Natural killer cell treated with Interleukin-12 subunit alpha and Interleukin-12 subunit beta and Interleukin-15 and Interleukin-18, amount 100 ng/mL, for 72 hours (primary cell): ENCODE measurements at places on chromosomes 12 and 14.

DNA sequence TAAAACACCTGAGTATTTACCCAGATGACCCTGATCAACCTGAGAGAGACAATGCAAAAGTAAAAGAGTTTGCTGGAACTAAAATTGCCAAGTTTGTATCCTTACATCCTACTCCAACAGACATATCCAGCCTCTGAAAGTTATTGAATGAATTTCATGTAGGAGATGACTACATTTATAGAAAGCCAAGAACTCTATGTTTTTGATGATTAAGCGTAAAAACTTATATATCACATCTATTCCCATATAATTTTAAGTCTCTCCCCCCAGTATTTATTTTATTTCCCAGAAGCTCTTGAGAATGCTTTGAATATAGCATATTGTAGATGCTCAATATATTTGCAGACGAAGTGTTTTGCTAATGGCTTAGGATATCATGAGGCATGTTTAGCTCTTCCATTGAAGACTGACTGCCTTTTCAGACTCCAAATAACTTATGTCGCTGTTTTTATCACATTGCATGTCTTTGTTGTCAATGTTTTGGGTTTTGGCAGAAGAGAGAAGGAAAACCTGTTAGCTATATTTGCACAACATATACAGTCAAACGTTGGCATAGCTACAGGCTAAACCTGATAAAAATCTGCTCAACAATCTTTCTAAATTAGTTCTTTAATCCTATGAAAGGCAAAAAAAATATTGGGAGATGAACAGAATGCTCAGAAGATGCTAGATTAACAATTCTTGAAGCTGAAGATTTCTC, 213.6 kb downstream of the DIO2 start:
- DNase-seq: no peak

DNA sequence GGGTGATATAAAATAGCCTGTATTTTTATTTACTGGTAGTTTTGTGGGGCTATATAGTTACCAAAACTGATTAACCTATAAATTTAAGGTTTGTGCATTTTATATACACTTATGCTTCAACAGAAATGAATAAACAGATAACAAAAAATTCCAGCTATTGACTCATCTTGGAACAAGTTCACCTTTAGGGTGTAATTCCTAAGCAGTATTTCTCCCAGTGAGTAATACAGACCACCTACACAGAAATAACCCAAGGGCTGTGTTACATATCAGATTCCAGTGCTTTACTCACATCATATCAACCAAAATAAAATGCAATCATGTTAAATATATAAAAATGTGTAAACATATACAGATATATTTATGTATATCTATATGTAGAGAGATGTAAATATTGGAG, 345.6 kb downstream of the ADAMTS20 start:
- DNase-seq: no peak

DNA sequence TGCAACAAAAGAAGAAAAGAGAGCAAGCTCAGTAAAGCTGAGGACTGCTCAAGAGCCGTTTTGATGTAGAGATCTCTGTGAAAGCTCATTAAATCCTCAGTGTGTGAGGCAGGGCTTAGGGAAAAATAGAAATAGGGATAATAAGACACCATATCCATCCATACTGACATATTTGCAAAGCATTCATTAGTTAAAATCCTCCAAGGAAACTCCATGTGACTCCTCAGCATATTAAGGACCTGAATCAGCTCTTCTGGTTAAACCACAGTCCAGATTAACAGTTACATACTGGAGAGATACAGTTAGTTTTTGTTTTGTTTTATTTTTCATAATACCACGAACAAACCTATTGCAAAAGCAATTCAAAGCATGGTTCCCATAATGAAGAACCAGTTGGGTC, 288.2 kb downstream of the PAWR start:
- DNase-seq: no peak

- DNase-seq: no peak
Observed at GRCh38 chr14:19918553-19919264, 1.7 kb upstream of the OR4K5 start.

DNA sequence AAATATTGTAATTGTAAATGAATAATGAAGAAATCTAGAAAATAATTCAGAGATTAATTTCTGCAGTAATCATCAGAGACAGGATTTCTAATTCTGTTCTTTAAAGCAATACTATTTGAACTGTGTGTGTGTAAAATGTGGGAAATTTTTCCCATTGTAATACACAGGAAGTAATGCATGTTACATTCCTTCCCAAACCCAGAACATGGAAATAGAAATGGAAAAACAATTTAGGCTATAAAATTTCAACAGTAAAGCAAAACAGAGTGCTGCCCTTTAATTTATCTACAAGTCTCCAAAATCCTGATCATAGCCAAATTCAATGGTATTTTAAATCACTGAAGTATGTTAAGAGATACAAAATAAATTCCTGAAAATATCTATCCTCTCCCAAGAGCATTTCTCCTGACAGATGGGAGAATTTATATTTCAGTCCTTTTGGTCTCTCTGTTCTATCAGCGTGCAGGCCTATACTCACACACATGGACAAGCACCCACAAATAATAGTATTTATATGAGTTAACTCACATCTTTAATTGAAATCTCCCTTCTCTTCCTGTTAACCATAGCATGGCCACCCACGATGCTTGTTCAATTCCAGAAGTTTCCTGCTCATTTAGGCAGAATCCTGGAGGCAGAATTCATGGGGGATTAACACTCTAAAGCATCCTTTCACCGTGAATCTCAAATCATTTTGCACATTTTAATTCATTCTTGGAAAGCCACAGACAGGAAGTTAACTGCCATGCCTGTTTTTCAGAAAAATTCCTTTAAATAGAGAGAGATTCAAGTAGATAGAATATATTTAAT, 1465.4 kb upstream of the FLRT2 start:
- DNase-seq: no peak

GRCh38 chr12:58905422-58905821, 14.9 kb downstream of the LRIG3 start:
- no peak for DNase-seq

DNA sequence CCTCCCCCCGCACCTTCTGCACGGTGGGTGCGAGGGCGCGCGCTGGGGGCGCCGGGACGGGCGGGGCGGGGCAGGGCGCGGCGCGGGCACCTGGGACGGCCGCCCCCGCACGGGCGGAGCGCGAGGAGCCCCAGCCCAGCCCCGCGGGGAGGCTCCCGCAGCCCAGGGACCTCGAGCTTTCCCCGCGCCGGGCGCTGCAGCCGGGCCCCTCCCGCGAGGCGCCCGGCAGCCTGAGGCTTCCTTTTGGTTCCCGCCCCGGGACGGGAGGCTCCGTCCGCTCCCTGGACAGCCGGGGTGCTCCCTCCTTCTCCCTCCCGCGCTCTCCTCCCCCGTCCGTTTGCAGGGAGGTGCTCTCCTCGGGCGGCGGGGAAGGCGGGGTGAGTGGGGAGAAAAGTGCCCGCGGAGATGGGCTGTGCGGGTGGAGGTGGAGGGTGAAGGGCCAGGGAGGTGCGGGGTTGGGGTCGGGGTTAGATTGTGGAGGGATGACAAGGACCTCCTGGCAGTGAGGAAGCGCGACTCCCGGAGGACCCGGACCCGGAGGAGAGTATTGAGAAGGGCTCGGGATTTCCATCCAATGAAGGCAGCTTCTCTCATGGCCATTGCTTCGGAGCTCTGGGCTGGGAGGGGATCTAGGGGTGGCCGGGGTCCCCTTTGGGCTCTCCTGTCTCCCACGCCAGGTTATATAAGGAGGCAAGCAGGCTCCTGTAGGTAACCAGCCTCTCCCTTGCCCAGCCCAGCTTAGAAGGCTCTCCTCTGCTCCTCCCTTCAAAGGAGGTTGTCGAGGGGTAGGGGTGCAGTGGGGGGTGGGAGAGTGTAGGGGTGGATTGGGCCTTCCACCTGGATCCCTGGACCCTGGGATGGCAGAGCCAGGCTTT, 645 bp downstream of the JDP2 start:
- no peak for DNase-seq

DNA sequence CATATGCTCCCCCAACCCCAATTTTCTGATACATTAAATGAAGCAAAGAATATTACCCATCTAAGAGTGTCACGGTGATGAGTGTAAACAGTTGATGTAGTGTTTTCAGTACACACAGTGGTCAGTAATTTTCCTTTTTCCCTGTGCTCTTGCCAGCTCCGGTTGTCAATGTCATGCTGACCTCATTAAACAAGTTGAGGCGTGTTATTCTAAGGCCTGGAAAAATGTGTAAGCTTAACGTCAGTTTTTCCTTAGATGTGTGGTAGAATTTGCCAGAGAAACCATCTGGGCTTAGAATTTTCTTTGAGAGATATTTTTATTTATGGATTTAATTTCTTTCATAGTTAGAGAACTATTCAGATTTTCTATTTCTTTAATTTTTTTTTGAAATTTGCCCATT, 11.7 kb upstream of the SERPINA6 start:
- DNase-seq: no peak

DNA sequence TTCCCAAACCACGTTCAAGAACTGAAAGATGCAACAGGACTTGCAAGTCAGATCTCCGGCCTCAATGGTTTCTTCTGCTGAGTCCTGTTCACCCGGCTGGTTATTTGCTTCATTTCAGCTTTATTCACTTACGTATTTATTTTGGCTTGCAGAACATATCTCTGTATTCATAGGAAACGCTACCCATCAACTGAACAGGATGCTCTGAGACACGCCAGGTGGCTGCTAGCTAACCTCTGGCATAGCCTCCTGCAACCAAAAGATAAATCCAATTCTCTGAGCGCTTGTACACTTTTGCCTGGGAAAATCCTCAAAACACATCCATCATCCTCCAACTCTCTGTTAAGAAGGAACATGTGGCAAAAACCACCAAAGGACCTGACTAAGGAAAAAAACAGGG, 17.3 kb downstream of the MAP3K9 start:
- DNase-seq: no peak

DNA sequence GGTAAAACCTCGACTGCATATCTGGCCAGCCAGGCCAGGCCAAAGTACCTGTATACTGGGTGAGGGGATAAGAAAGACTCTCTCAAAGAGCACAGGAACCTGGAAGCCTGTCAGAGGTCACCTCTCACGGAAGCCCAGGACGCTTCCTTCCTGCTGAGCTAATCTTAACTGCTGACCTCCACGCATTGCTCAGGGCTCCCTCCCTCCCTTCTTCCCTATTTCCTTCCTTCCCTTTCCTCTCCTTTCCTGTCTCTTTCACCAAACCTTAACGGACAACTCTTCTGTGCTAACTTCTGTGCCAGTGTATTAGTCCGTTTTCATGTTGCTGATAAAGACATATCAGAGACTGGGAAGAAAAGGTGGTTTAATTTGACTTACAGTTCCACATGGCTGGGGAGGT, 14.8 kb upstream of the RNASE10 start:
- no peak for DNase-seq

GRCh38 chr12:19458733-19459132, 19.4 kb downstream of the AEBP2 start:
- DNase-seq: no peak

DNA sequence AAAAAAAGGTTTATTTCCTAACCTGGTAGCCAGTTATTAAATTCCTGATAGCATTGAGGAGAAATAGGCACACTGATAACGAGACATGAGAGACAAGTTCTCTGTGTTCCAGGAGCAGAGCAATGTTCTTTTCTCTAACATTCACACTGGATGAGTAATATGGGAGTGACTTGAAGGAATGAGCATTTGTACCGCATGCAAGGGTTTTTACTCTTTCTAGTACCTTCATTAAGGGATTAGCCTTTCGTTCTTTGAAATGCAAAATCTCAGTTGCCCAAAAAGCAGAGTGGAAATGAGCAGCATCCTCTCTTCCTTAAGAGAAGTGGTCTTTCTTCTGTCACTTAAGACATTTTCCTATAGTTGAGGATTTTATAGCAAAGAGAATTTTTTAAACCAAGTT, 54.7 kb downstream of the FGD4 start:
- no peak for DNase-seq

DNA sequence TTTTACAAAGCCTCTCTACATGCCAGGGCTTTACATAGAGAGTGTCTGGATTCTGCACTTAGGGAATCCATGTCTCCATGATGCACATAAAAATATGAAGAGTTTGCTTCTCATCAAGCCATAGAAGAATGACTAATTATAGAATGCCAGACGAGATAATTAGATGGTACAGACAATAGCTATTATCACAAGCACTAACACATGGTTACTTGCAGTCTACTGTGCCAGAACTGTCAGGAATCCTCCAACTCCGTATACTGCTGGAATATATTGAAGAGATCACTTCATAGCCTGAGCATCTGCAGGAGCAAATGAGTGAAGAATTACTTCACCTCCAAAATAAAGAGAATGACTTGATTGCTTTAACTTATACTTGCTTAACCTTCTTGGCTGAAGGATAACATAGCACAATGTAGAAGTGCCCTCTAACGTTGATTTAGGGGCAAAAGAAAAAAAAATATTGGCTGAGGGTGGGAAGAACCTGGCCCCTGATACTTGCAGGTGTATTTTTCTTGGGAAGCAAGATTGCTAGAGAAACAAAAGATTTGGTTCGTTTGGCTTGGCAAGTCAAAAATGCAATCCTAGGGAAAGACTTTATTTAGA, 272.8 kb upstream of the FAR2 start:
- DNase-seq: no peak

DNA sequence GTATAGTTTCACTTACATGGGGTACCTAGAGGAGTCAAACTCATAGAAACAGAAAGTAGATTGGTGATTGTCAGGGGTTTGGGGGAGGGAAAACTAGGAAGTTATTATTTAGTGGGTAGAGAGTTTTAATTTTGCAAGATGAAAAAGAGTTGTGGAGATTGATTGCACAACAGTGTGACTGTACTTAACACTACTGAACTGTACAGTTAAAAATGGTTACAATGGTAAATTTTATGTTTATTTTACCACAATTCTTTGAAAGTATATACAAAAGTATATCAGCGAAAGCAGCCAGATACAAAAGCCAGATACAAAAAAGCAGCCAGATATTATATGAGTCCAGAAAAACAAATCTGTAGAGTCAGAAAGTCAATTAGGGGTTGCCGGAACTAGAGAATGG, 247.6 kb downstream of the IPO8 start:
- DNase-seq: no peak

DNA sequence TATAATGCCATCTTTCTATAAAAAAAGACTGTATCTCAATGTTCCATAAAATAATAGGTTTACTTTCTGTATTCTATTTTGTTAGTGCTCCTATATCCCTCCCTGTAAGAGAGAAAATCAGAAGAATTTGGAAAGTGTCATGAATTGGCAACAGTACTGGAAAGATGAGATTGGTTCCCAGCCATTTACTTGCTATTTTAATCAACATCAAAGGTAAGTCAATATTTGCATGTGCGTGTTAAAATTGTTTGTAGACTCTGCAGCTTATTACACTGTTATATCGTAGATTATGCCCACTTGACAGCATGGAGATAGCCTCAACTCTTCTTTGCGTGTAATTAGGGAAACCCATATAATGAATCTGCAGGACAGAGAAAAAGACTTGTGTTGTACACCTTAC, 34.0 kb downstream of the KCNMB4 start:
- no peak for DNase-seq

DNA sequence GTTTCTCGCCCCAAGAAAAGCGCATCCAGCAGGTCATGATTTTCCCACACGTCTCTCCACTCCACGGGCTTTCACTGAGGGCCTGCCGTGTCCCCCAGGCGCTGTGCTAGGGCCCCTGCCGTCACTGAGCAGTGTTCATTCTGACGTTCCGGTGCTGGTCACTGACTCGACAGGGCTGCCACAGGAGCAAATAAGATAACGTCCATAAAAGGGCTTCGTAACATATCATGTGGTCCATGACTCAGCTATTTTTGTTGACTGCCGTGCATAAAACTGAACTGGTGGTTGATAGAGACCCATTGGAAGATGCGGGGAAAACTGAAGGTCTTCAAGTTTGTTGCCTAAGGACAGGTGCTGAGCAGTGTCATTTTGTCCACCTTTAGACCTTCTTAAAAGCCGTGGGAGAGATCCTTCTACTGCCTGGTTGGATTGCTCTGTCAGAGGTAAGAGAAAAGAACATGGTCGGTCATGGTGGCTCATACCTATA, 46.3 kb downstream of the ADGRD1 start:
- no peak for DNase-seq

- no peak for DNase-seq
Observed at GRCh38 chr14:51431741-51432140, 191.7 kb downstream of the TMX1 start.
